ENCODE measurements at places on chromosomes 3 and 15.

DNA sequence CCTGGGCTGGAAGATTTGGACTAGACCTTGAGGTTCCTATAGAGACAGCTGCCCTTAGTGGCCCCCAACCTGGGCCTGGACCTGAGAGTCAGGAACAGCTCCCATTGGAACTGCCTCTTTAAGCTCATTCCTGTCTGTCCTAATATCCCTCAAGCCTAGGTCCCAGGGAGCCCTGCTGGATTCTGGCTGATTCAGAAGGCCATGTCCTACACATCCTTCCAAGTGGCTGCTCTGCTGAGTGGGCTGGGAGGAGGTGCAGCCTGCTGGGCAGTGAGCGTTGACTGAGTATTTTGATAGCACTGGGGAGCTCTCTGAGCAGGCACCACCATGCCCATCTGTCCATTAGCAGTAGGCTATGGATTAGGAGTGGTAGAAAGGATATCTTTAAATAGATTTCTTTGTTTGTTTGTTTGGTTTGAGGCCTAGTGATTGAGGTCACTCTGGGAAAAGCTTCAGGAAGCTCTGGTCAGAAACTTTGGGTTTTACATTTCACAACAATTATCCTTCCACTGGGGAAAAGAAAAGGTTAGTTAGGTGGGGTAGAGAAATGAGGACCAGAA is 54.6 kb upstream of the ATOSA start:
- no peak for DNase-seq

GRCh38 chr3:160078533-160078932 is 89.9 kb downstream of the IL12A start:
- no peak for DNase-seq

DNA sequence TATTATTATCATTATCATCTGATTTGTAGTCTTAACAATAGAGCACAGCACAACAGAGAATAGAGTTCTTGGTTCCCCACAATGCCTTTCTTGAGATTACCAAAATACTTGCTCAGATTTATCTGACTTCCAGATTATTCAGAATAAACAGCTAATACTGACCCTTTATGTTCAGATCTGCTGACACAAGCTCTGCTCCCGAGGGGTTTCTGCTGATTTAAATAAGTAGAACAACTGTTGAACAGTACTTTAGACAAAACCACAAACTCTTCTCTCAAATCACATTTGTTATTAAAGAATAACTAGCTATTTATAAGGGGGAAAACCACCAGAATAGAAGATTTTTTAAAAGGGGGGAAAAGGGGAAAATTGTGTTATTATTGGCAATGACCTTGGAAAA is 380.2 kb upstream of the ATP11B start:
- DNase-seq: no peak

DNA sequence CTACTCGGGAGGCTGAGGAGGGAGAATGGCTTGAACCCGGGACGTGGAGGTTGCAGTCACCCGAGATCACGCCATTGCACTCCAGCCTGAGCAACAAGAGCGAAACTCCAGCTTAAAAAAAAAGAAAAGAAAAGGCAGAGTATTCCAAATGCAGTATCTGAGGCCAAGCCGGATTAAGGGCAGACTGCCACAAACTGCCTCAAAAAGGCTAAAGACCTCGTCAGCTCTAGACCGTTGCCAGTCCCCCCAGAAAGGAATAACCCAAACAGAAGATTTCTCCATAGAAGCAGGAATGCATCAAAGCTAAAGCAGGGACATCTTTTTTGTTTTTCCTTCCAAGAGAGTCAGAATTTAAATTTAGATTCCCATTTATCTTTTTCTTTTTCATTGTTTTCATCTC is 72.9 kb downstream of the TM4SF4 start:
- DNase-seq: no peak

GRCh38 chr3:195556390-195556789 is 13.3 kb upstream of the PPP1R2 start:
- DNase-seq: no peak
